ENCODE measurements at places on chromosomes 13 and 19.

GRCh38 chr19:4199699-4200293 is 17.3 kb downstream of the ANKRD24 start:
- no peak for DNase-seq

GRCh38 chr19:35592226-35592625 is 6.3 kb downstream of the PMIS2 start:
- peak; percentile 45 for DNase-seq

DNA sequence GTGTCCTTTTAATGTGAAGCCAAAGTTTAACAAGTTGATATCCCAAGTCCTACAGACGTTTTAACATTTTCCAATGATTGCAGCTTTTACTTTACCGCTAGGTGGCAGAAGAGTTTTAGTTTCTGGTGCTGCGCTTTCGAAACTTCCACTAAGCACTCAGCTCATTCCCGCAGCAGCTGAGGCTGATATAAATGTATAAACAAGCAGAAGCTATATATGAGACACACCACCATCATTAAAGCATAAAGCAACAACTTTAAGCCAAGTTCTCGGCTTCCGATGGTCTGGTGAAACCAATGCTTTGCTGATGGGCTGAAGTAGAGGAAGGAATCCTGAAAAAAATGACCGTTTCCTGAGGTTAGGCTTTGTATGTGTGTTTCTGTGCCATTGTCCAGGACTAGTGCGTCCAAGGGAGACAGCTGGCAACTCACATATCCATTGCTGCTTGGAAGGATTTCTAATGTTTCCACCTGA is 753.9 kb downstream of the OLFM4 start:
- DNase-seq = peak; percentile 6

DNA sequence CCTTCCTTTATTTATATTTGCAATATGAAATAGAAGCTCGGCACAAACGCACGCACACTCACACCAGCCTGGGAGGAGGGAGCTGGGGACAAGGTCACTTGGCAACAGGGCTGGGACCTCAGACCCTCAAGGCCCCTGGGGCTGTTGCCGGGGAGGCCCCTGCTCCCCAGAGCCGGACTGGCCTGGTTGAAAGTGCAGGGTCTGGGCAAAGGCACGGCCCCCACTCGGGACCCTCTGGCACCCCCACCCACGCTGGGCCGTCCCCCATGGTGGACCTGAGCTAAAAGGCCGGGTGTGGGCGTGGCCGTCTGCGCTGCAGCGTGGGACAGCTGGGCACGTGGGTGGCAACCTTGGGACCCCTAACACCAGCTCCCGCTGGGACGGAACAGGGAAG is 1.2 kb upstream of the TMEM86B start:
- DNase-seq = no peak

- DNase-seq = no peak
These were observed 239.8 kb upstream of the KLHL1 start for GRCh38 chr13:70347947-70348620.

GRCh38 chr13:87942205-87942604 is 271.0 kb downstream of the SLITRK5 start:
- DNase-seq = no peak

DNA sequence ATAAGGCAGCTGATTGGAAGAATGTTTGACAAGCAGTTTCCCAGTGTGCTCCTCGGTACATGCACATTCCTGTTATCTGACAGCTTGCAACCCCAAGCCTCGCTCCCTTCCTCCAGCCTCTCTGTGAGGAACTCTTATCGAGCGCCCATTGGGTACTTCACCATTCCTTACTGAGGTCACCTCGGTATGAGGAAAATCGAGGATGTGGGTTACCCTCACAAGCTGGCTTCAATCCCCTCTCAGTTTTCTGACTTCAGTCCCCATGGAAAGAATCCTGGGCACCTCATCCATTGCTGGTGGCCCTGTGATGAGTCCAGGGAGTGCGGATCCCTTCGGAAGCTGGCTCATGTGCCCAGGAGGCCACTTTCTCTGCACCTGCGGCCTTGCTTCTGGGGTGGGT is 17.3 kb downstream of the TEX29 start:
- no peak for DNase-seq

DNA sequence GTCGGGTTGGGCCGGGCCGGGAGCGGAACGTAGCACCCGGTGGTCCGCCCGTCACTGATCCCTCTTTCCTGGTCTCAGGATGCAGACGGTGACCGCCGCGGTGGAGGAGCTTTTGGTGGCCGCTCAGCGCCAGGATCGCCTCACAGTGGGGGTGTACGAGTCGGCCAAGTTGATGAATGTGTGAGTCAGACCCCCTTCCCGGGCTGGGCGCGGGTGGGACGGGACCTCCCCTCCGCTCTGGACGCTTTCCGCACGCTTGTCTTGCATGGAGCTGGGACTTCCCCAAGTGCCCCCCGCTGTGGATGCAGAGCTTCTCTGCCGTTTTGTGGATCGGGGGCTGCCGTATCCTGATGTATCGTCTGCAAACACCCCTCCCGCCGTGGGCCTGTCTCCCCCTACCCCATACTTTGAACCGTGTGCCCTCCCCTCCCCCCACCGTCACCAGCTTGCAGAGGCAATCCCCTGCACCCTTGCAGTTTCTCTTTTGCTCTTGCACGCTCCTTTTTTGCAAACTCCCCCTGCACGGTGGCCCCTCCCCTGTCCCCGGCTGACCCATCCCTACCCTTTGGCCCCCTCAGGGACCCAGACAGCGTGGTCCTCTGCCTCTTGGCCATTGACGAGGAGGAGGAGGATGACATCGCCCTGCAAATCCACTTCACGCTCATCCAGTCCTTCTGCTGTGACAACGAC is 669 bp downstream of the GADD45B start:
- peak; percentile 65 for DNase-seq

GRCh38 chr13:33146843-33147611 is 130.8 kb downstream of the KL start:
- DNase-seq = no peak

DNA sequence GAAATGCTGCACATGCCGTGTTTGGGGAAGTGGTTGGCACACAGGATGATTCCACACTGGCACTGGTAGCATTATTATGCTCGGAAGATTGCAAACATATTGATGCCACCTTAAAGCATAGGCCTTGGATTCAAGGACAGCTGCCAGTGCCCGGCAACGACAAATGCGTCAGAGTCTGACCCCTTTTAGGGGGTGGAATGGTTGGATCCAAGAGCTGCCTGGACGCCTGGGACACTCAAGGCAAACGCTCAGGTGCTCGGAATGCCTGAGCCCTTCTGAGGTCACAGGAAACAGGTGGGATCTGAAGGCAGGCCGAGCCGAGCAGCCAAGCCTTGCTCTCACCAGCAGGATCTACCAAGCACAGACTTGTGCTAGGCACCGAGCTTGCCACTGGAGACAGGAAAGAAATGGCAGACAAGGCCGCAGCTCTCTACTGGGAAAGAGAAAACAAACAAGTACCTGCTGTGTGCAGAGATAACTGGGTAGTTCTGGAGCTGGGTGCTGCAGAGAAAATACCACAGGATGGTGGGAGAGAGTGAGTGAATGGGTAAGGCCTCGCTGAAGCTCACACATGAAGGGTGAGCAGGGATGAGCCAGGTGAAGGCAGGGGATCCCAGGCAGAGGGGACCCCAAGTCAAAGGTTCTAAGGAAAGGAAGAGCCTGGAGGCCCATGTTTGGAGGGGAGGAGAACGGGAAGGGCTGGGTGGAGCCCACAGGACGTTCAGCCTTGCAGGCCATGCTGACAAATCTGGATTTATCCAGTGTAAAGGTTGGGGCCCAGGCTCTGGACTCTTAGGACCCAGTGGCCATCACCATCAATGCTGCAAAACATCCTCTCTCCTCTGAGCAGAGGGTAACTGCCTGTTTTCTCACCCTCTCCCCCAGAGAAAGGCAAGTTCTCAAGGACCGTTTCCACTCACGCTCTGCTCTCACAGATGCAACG is 9.2 kb downstream of the RANBP3 start:
- no peak for DNase-seq

DNA sequence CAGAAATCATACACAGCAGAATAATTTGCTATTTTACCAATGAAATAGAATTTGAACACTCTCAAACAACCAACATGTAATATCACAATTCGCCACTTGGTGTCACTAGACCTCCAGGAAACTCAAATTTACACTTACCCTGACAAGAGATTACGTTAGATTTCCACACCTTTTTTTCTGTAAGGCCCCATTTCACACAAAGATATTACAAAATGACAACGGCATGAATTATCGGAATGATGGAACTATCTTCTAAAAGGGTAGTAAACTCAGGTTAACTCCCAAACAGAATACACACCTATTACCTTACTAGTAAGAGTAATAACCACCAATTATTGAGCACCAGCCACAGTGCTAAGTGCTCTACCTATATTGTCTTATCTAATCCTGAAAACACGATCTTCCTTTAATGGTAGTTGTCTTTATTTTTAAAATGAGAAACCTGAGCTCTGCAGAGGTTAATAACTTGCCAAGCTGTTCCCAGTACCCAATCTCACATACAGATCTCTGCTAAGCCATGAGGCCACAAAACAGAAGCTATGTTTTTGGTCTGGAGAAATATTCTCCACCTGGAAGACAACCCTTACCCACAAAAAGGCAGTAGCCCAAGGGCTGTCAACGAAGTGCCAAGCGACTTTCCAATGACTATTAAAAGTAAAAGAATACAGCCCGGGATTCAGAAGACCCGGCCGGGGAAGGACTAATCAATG is 152.4 kb downstream of the DCLK1 start:
- DNase-seq = peak; percentile 13

DNA sequence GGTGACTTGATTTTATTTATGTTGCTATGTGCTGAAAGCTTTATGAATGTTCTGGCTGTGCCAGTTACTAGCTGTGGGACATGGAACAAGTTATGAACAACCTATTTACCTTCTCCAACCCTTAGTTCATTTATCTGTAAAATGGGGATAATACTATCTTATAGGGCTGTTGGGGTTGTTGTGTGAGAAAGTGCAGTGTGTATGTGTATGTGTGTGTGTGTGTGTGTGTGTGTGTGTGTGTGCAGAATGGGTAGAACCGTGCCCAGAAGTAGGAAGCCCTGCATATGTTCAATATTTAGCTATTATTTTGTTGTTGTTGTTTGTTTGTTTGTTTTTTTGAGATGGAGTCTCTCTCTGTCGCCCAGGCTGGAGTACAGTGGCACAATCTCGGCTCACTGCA is 20.4 kb downstream of the ZSWIM9 start:
- no peak for DNase-seq

DNA sequence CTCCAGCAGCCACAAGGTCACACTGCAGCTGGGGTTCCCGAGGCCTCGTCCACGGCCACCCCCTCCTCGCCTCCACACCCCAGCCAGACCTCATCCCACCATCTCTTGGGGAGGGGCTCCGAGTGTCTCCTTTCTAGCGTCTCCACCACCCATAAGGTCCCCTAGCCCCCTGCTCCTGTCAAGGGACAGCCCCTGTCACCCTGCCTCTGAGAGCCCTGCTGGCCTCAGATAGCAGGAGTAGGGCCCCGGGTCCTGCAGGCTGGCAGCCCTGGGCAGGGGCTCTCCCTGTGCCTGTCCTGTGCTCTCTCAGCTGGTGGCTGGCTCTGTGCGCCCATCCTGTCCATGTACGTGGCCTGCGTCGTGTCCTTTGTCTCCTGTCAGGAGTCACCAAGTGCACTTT is 17.0 kb downstream of the COMP start:
- DNase-seq = no peak

All from CD4-positive, alpha-beta T cell treated with Interleukin-12 subunit alpha and Interleukin-12 subunit beta, for 1 hour (primary cell).